ENCODE measurements at places on chromosomes 6 and 20. TPM values are rescaled to one million over a fixed set of nuclear protein-coding genes. Genes with fewer than 3 reads are reported as not detected.

DNA sequence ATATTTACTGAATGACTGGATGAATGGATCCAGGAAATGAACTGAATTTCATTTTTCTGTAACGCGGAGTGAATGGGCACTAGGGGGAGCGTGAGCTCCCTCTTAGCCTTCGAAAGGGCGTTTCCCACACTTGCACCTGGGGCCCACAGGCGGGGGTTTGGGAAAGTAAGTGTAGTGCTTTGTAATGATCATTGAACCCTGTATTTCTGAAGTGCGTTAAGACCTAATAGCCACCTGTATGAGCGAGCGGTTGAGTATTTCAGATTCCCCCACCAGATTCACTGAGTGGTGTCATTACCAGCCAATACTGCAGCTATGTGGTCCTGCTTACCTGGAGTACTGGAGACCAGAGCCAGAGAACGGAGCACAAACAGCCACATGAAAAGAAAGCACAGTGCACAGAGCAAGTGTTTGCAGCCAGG, 10.5 kb downstream of the SYTL3 start:
- no peak for DNase-seq

DNA sequence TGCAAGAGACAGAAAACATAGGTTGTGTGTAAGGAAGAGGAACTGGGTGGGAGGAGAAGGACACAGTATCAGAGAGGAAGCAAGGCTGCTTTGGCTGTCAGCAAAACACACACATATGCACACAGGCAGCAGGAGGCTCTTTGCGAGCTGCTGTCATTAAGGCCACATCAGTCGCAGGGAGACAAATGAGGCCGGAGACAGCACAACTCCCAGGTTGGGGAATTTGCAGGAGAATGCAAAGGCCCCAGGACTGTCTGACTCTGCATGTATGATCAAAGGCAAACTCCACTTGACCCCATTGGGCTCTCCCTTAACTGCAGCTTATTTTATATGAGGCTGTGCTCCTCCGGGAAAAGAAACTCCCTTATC, 35.3 kb downstream of the METTL24 start:
- DNase-seq, result no peak

GRCh38 chr6:7241160-7241559, 71.8 kb downstream of the SSR1 start:
- no peak for DNase-seq

DNA sequence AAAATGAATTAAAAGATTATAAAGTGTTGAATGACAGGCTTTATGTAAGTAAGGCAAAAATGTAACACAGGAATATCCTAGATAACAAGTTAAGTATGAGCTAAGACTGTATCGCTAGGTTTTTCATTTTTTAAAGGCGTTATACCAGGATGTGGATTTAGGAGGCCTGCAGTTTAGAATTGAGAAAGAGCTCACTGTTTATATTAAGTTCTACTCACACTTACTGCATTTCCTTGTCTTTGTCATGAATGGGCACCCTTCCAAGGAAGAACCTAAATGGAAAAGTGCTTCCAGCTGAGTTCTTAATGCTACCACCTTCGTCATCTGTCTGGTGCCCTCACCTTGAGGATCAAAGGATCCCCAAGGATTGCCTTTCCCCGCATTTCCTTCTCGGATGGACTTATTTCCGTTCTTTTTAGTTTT, 148.7 kb downstream of the SOX4 start:
- no peak for DNase-seq

DNA sequence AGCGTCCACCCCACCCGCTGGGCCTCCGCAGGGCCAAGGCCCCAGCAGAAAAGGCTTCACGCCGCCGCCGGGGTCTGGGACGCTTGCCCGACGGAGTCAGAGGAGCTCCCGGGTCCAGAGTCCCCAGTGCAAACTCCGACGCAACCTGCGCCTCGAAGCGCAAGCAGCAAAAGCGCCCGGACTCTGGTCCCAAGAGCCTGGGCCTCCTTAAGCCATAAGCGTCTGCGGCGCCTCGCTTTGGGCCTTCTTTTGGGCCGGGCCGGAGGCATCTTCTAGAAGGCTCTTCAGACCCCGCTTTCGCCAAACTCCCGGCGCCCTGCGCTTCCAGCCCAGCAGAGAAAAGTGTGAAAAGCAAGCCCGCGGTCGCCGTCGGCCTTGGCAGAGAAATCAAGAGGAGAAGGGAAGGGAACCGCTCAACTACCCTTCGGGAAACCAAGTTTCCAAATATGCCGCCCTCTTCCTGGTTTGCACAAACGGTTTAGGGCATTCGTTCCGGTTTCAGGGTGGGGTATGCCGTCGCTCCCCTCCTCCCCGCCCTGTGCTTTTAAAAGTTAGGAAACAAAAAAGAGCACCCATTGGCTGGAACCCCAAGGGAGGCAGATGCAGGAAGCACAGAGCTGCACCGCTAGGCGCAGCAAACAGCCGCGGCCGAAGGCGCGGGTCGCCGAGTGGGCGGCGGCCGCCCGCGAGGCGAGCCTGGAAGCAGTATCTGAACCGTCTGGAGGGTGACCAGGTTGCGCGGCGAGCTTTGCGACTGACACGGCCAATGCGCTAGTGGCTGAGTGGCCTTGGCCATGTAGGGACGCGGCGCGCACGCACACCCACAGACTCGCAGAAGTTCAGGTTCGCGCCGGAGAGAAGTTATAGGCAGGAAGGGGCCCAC, 1.2 kb downstream of the TBX18 start:
- DNase-seq, result peak; percentile 11

DNA sequence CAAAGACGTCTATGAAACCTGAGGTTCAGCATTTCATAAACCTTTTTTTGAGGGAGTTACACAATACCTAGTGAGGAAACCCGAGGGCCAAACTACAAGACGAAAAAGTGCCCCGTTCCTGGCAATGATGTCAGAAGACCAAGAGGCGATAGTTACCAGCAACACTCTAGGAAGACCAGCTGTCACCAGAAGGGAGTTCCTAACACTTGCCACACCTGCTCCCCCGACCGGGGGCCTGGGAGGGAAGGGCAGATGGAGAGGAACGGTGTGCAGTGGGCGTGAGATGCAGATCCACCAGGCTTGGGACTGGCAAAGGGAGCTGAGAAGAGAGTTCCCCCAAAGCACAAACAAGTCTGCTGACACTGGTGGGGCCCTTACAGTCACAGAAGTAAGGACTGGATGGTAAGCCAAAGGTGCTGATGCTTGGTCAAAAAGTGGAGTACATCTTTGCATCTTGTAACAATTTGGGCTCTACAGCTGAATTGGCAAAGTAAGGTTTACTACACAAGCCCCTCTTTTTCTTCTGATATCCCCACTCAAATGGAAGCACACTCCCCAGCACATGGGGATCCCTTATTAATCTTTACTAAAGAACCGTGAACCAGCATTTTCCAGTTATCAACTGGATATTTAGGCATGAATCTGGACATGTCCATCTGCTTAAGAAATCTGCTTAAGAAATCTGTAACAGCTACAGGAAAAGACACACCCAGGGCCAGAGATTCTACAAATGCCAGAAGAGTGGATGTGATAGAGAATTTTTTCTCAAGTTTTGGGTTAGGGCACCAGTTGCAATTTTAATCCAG, 38.5 kb downstream of the PANK2 start:
- DNase-seq, result no peak

DNA sequence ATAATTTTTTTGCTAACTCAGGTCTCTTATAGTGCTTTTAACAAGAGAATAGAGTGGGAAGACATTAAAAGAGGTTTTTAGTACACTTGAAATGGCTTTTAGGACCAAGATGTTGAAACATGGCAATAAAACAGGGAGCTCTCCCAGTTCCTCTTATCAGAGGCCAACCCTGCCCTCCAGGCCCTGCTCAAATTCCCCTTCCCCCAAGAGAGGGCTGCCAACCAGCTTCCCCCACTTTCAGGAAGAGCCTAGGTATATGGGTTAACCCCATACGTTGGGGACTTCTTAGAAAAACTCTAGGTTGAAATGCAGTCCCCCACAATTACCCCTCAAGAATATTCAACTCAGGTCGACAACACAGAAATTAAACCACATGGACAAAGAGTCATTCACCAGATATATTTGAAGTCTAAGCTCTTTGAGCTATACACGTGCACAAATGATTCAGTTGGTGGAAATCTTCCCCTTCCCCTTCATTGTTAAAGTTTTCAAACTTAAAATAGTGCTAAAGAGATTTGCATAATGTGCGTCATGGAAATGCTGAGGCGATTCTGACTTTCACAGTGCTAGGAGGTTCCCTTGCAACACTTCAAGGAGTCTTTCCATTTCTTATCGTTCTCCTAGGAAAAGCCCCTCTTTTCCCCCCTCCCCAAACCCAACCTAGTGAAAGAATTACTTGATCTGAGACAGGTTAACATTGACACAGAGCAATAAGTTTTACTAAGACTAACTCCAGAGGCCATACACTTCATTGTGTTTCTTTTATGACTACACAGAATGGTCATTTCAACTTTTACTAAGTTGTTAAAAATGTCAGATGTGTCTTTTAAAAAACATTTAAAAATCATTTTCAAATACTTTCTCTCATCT, 49.8 kb upstream of the ENPP5 start:
- DNase-seq, result no peak

GRCh38 chr20:38061109-38061508, 27.6 kb downstream of the RPRD1B start:
- no peak for DNase-seq

DNA sequence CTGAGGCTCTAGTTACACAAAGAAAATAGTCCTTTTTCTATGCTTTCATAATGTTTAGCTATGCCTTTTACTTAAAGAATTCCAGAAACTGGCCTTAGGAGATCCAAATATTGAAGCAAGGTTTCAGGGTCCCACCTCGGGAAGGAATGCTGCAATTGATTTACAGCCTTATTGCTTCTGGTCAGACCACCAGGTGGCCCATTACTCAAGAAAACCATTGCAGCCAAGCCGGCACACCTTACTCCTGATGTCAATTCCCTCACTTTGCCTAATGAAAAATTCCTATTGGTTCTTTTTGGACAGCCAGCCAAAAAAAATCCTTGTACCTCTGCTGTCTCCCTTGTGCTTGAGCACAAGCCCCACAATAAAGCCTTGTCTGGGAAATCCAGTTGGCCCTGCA, 173.9 kb downstream of the LMBRD1 start:
- no peak for DNase-seq

- DNase-seq, result no peak
These were observed 72.6 kb downstream of the GJA10 start for GRCh38 chr6:89966913-89967312.

GRCh38 chr20:58997141-58997770, 9.8 kb downstream of the CTSZ start:
- DNase-seq, result no peak

DNA sequence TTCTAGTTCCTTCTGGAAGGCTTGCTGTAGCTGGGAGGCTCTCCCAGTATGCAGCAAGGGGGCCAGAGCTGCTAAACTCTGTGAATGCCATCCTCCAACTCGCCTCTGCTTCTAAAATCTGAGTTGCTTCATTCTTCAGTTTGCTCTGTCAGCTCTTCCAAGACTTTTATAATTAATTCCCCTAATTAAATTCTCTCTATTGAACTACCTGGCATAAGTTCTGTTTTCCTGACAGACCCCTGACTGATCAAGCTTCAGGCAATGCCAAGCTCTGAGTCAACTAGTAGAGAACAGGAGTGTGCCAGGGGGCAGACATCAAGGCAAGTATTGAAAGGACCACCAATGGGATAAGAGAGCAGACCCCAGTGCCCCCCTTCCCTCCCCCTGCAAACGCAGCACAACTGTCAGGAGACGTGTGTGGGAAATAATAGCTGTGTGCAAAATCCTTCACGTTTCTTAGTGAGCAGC, 109.3 kb upstream of the TAB2 start:
- no peak for DNase-seq

DNA sequence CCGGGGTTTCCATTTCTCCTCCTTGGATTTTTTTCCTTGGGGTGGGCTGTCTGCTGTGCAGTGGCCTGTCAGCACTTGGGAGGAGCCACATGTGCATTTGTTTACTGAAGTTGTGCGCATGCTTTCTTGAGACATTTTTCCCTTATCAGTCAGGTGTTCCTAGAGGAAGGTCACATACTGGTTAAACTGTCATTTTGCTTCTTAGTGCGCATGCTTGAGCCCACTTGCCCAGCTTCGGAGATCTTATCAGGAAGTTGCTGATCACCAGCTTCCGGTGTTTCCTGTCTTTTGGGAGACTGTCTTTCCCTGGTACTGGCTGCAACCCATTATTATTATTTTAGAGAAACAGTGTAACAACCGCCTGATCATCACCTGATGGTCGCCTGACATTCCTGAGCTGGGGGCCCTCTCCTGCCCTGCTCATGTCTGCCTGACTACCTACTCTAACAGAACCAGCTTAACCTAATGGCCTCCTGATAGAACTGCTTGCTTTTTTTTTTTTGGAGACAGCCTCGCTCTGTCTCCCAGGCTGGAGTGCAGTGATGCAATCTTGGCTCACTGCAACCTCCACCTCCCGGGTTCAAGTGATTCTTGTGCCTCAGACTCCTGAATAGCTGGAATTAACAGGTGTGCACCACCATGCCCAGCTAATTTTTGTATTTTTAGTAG, 378 bp upstream of the ERVFRD-1 start:
- DNase-seq, result no peak

- DNase-seq, result no peak
These were observed 3.4 kb upstream of the HEY2 start for GRCh38 chr6:125746019-125746414.

GRCh38 chr20:14334306-14334930, 3.0 kb downstream of the FLRT3 start:
- DNase-seq, result no peak

- no peak for DNase-seq
These were observed 1306.8 kb upstream of the ADGRB3 start for GRCh38 chr6:67328269-67328668.

DNA sequence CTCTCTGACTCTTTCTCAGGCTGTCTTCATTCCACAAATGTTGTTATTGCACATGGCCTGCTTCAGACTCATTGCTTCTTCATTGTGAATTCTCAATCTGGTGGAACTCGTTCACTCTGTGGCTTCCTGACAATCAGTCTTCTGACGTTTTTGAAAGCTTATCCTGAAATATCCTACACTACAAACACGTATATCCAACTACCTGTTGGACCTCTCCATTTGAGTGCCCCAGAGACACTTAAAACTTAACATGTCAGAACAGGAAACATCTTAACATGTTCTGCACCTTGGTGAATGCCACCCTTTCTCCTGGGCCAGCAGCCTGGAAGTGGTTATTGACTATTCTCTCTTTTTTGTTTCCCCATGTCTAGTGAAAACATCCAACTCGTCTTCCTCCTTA, 50.8 kb downstream of the AIG1 start:
- DNase-seq, result no peak

DNA sequence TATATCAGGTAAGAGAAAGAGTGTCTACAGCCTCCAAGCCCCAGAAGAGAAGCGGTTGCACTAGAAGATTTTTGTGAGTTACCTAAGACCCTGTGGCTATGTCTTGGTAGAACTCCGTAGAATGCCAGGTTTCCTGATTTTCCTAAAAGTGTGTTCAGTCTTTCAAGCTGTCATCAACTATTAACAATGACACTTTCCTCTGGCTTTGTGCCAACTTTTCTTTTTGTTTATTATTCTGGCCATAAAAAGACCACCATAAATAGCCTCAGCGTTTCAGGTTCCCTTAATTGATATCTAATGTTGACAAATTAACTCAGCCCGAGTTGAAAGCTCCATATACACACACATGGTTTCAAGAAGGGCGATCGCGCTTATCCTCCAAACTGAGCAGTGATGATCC, 1.2 kb downstream of the PAK5 start:
- DNase-seq, result no peak

The GNRH2 gene
- 0.99 TPM for total RNA-seq

The LPA gene
- total RNA-seq, result not detected

The BIRC7 gene
- total RNA-seq, result not detected

The AMD1 gene
- total RNA-seq, result 78.0 TPM

The ADGRF4 gene
- not detected for total RNA-seq

The CARMIL1 gene
- total RNA-seq, result 13.4 TPM

The L3MBTL1 gene
- 9.1 TPM for total RNA-seq
